ENCODE measurements at places on chromosomes 13 and 19.

- DNase-seq: no peak
These were observed 213.8 kb downstream of the DCLK1 start for GRCh38 chr13:35917252-35917941.

GRCh38 chr13:51502153-51502651 lies 49.4 kb upstream of the INTS6 start:
- peak; percentile 23 for DNase-seq

DNA sequence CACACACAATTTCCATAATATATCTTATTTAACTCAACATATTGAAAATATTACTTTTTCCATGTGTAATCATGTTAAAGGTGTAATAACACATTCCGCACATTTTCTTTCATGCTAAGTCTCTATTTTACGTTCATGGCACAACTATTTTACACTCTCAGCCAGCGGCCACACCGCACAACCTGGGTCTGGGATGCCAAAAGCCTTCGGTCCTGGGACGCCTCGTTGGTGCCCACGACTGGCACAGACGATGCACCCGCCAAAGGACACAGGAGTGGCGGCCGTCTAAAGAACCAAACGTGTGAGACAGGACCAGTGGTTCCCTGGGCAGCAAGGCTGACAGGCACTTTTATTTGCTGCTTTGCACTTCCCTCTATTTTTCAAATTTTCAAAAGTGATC lies 10.0 kb upstream of the PROZ start:
- no peak for DNase-seq

DNA sequence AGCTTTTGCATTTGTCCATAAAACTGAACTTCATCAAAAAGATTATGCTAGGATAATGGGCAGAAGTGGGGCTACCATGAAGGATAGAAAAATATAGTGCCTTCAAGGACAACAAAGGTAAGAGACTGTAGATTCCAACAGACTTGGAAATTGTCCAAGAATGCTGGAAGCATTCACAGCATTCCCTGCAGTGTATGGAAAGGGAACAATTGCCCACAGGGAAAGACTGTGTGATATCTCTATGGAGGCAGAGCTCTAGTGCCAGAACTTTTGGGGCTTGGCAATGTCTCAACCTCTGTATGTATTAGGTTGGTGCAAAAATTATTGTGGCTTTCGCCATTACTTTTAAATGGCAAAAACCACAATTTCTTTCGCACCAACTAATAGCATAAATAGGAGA lies 1598.8 kb upstream of the MIR17HG start:
- no peak for DNase-seq

DNA sequence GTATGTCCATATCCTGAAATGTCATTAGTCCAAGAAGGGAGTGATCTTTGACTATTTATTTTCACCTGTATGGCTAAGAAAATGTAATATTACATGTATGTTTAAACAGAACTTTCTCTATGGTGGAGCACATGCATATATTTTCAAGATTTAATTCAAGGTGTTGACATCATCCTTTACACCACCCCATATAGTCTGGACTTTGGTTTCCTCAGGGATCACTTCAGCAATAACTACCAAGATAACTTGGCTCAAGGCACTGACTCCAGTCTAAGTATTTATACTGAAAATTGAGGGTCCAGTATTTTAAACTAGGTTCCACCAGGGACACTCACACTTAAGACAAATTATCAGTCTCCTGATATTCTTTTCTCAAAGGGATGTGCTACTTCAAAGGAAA lies 660.6 kb downstream of the EFNB2 start:
- DNase-seq: no peak

- no peak for DNase-seq
These were observed 262.8 kb upstream of the RFC3 start for GRCh38 chr13:33554919-33555791.

- no peak for DNase-seq
These were observed 23.3 kb downstream of the LYPD4 start for GRCh38 chr19:41821003-41821735.

GRCh38 chr19:11673608-11674041 lies 65.1 kb downstream of the ZNF823 start:
- peak; percentile 17 for DNase-seq

DNA sequence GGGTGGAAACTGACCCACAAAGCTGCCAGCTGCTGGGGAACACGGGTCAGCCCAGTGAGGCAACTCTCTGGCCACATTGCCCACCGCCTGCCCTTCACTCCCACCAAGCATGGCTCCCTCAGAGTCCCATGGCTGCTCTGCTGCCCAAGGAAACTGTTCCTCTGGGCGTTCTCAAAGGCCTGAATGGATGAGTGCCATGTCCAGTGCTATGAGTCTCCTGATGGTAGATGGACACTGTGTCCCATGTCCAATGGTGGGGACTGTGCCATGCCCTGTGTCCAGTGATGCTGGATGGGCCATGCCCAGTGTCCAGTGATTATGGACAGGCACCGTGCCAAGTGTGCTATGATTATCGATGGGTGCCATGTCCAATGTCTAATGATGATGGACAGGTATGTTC lies 88.8 kb downstream of the ANKRD10 start:
- no peak for DNase-seq

- DNase-seq: no peak
These were observed 109.8 kb upstream of the GPC6 start for GRCh38 chr13:93116809-93117208.

GRCh38 chr19:29533578-29534544 lies 8.1 kb downstream of the VSTM2B start:
- no peak for DNase-seq

- DNase-seq: no peak
These were observed 183.0 kb downstream of the RFC3 start for GRCh38 chr13:34000955-34001354.

GRCh38 chr13:26727122-26727521 lies 33.5 kb downstream of the GPR12 start:
- no peak for DNase-seq

GRCh38 chr13:98468929-98469328 lies 108.0 kb downstream of the STK24 start:
- DNase-seq: no peak

GRCh38 chr13:112454648-112455334 lies 78.6 kb downstream of the SPACA7 start:
- DNase-seq: no peak

GRCh38 chr13:21216332-21216731 lies 39.9 kb downstream of the MRPL57 start:
- no peak for DNase-seq

DNA sequence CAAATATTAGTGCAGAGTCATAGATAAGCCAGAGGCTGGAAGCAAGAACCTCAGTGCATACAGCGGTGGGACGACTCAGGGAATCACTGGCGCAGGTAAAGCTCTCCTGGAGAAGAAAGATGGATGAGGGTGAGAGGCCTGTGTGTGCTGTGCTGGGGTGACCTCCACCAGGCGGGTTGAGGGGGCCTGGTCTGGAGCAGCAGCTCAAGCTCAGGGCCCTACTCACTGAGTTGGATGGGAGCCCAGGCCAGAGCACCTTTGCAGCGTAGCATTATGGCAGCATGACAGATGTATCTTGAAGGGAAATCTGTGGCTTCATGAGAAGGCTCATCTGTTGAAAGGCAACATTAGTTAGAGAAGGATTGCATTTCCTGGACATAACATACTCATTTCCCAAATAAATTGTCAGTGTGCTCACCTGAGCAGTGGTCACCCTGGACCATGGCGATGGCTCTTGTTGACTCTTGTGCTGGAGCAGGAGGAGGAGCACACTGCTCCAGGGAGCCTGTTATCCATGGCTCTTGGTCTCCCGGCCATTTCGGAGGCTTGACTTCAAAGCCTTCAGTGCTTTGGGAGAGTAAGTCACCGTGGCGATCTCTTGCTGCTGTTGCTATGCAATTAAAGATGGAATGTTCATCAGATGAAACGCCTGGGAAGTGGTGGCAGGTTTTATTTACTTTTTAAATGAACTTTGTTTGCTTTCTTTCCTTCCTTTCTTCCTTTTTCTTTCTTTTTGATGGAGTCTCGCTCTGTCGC lies 25.0 kb downstream of the HNRNPM start:
- no peak for DNase-seq

DNA sequence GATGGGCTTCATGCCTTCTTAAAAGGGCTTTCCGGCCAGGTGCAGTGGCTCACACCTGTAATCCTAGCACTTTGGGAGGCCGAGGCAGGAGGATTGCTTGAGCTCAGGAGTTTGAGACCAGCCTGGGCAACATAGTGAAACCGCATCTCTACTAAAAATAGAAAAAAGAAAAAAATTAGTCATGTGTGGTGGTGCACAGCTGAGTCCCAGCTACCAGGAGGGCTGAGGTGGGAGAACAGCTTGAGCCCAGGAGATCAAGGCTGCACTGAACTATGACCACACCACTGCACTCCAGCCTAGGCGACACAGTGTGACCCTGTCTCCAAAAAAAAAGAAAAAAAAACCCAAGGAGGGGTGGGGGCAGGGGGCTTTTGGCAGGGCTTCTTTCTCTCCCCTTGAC lies 7.2 kb downstream of the CARS2 start:
- no peak for DNase-seq

DNA sequence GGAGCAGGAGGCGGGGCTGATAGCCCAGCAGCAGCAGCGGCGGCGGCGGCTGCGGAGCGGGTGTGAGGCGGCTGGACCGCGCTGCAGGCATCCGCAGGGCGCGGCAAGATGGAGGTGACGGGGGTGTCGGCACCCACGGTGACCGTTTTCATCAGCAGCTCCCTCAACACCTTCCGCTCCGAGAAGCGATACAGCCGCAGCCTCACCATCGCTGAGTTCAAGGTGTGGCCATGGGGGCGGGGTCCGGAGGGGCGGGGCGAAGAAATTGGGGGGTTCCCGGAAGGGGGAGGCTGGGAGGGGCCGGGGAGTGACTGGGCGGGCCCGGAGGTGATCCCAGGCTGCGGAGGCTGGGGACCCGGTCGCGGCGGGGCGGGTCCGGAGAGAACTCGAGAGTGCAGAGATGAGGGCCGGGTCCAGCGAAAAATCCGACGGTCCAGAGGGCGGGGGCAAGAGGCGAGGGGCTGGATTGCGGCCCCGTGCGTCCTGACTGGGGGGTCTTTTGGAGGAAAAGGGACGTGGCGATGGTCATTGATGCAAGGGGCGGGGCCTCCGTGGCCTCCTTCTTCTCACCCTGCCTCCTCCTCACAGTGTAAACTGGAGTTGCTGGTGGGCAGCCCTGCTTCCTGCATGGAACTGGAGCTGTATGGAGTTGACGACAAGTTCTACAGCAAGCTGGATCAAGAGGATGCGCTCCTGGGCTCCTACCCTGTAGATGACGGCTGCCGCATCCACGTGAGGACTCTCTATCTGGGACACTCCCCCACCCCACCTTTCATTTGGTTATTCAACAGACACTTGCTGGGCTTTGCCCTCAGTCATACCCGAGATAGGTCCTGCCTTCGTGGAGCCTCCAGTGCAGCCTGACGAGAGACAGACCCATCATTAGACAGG lies at the start of gene TBCB:
TBCB (plus strand) TSS at position 16 of the 891 bp plus-strand sequence; CDS start at position 109, 93 bp downstream.
- peak; percentile 90 for DNase-seq

- DNase-seq: no peak
These were observed 472.9 kb downstream of the FOXO1 start for GRCh38 chr13:40193286-40194223.

- no peak for DNase-seq
These were observed 22.5 kb downstream of the SCEL start for GRCh38 chr13:77558016-77558415.

DNA sequence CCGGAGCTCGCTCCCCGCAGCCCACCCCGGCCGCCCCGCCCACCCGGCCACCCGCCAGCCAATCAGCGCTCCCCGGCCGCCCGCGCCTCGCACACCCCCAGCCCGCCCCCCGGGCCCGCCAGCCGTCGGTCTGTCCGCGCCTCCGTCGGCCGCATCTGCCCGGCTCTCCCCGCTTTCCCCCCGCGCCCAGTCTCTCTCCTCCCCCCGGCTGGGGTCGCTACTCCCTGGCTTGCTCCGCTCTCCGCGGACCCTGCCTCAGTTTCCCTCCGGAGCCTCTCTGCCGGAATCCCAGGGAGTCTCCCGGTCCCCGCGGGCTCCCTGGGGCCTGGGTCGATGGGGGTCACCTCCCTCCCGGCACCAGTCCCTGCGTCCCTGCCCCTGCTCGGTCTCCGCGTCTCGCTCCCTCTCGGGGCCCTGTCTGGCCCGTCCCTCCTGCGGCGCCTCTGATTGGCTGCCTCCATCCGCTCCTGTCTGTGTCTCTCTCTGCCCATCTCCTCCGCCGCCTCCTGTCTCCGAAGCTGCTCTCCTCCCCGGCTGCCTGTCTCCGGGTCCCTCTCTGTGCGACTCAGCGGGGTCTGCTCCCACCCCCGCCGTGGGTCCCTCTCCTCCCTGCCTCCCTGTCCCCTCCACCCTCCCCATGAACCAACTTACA lies 484 bp downstream of the IL11 start:
- no peak for DNase-seq

DNA sequence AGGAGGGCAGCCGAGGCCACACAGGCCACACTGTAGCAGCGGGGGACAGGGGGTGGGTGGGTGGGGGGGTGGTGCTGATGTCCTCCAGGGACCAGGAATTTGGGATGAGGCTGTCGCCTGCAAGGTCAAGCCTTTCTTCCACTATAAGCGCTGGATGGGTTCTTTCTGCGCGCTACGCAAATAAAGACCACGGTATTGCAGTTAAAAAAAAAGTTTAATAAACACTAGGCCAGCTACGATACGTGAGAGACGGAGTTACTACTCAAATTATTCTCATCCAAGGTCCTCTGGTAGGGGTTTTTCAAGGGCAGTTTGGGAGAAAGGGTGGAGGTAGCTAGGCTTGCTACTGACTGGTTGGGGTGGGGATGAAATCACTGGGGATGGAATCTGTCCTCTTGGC lies 508 bp upstream of the ZNF44 start:
- DNase-seq: no peak

- DNase-seq: no peak
These were observed 153.7 kb upstream of the VSTM2B start for GRCh38 chr19:29372091-29372415.

GRCh38 chr19:12783849-12784393 lies 7.4 kb upstream of the JUNB start:
- DNase-seq: no peak

GRCh38 chr19:51263808-51264207 lies 12.9 kb downstream of the SIGLECL1 start:
- no peak for DNase-seq

DNA sequence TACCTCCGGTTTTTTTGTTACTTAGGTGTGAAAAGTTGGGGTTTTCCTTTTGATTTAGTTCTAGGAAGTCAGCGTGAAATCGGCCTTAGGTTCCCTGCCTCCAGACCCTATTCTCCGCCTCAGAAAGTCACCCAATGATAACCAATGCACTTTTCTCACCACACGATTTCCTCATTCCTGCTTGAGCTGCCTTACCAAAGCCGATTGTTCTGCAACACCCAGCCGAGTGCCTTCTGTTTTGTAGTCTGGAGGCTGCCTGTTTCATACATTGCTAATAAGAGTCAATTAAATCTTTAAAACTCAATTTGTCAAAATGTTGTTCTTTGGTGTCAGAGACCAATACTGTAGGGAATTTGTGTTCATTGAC lies 39.7 kb downstream of the GJA3 start:
- DNase-seq: no peak

GRCh38 chr13:110301606-110302553 lies 5.1 kb downstream of the COL4A1 start:
- no peak for DNase-seq

GRCh38 chr19:32866564-32867265 lies 2.9 kb downstream of the SLC7A9 start:
- no peak for DNase-seq

- no peak for DNase-seq
These were observed 401.6 kb upstream of the ZNF507 start for GRCh38 chr19:31943778-31944177.

Data from stimulated activated CD4-positive, alpha-beta T cell treated with anti-CD3 and anti-CD28 coated beads, Interleukin-4, amount 100 ng/mL, for 48 hours (primary cell).